ENCODE measurements at places on chromosomes 2 and 18.

DNA sequence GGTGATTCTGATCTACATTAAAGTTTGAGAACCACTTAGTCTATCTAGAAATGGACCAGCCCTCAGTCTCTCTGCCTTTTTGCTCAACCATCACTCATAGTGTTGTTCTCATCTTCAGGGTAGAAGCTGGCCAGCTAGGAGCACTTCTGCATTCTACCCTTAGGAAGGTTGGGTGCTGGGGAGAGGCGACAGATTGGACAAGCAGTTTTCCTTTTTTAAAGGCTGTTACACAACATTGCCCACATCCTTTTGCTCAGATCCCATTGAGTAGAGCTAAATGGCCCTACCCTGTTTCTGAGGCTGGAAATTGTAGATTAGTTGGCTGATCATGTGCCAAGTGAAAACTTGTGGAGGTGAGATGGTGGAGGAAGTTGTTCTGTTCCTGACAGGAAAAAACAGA lies 35.6 kb downstream of the OSBPL6 start:
- no peak for DNase-seq

DNA sequence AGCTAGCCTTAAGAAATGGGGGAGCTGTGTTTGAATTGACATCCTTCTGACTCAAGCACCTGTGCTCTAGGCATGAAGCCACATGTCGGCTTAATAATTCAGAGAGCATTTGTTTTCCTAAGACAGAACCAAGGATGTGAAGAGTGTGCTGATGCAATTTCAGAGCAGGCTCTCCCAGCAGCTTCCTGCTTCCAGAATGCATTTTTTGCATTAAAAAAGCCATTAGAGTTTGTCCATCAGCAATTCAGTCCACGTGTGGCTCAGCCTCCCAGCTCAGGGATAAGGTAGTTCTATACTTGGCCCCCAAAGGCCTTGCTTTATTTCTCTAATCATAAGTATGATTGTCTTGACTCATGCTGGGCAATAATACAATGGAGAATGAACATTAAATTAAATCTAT lies 37.7 kb downstream of the DOCK10 start:
- DNase-seq = no peak

GRCh38 chr2:150601280-150602038 lies 114.0 kb upstream of the RND3 start:
- DNase-seq = no peak

DNA sequence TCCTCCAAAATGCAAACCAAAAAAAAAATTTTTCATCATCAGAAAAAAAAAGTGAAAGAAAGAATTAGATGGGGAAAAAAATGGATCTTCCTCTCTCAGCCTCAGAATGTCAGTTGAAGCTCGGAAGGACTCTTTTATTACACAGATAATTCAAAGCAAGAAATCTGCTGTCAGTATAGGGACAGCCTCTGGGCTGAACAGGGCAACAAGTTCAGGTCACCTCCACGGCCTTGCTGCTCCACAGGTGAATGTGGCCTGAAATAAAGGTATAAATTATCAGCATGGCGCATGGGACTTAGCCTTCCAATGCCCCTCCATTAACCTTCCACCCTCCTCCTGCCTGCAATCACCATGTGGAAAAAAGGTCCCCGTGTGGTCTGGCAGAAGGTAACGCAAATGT lies 316.8 kb upstream of the POU3F3 start:
- no peak for DNase-seq

GRCh38 chr2:221518201-221518934 lies 53.7 kb downstream of the EPHA4 start:
- DNase-seq = peak; percentile 46

DNA sequence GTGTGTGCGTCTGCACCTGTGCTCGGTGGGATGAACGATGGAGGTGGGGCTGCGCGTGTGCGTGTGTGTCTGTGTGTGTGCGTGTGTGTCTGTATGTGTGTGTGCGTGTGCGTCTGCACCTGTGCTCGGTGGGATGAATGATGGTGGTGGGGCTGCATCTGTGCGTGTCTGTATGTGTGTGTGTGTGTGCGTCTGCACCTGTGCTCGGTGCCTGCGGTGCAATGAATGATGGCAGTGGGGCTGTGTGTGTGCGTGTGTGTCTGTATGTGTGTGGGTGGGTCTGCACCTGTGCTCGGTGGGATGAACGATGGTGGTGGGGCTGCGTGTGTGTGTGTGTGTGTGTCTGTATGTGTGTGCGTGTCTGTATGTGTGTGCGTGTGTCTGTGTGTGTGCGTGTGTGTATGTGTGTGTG lies 48.5 kb upstream of the CTDP1 start:
- DNase-seq = no peak
